ENCODE measurements at places on chromosomes 5 and 9.

GRCh38 chr9:7403839-7404487 lies 395.6 kb downstream of the DMAC1 start:
- DNase-seq: no peak

- no peak for DNase-seq
Observed at GRCh38 chr5:123776761-123777160, 264.8 kb downstream of the CSNK1G3 start.

DNA sequence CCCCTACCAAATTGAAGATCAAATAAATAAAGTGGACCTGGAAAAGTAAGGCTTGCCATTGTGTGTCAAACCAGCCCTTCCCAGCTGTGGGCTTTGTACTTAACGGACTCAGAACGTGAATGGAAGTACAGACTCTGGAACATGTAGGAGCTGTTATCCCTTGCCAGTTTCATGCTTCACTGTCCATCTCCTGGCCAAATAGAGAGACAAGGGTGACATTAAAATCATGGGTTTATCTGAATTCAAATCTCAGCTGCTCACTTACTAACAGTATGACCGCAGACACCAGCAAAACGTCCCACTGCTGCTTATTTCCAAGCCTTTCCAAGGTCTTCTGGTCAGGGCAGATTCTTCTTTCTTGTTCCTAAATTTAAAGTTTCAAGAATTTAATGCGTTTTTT lies 52.2 kb downstream of the EXOSC2 start:
- no peak for DNase-seq

GRCh38 chr9:71357346-71357745 lies 235.9 kb upstream of the TRPM3 start:
- peak; percentile 31 for DNase-seq

DNA sequence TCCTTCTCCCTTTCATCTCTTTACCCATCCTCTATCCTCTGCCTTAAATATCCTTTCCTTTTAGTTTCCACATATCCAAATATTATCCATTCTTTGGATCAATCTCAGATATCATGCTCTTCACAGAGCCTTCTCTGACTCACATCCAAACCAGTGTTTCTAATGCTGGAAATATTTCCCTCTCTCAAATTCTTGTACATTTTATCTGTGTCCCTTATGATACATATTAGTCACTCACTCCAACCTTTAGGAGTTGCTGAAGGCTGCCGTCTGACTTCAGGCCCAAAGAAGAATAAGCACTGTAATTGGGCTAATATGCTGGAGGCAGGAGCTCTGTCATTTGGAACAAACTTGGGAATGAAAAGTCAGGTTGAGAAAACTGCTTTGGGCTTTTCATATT lies 156.4 kb upstream of the RUSC2 start:
- DNase-seq: no peak

DNA sequence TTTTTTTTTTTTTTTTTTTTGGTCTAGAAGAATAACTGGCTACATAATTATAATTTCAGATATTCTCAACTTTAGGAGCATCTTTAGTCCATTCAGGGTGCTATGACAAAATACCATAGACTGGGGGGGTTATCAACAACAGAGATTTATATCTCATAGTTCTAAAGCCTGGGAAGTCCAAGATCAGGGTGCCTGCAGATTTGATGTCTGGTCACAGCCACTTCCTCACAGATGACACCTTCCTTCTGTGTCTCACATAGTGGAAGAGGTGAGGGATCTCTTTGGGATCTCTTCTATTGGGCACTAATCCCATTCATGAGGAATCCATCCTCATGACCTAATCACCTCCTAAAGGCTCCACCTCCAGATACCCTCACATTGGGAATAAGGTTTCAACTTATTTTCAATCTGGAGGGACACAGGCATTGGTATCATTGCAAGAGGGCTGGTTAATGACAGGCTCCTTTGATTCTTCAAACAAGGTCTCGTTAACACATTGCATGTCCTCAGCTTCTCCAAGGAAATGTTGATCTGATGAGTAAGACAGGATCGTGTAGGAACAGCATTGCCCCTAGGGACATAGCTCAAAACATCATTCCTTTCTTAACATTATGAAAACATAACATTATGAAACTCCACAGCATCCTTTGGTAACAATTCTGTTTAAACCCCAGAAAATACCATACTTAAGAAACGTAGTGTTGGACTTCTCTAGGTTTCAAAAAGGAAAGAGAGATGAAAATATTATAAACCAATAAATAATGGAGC lies 372.4 kb downstream of the SEMA5A start:
- no peak for DNase-seq

GRCh38 chr5:138033386-138033808 lies 518 bp upstream of the FAM13B start:
- DNase-seq: no peak

GRCh38 chr5:136802383-136802782 lies 437.0 kb upstream of the TRPC7 start:
- no peak for DNase-seq

DNA sequence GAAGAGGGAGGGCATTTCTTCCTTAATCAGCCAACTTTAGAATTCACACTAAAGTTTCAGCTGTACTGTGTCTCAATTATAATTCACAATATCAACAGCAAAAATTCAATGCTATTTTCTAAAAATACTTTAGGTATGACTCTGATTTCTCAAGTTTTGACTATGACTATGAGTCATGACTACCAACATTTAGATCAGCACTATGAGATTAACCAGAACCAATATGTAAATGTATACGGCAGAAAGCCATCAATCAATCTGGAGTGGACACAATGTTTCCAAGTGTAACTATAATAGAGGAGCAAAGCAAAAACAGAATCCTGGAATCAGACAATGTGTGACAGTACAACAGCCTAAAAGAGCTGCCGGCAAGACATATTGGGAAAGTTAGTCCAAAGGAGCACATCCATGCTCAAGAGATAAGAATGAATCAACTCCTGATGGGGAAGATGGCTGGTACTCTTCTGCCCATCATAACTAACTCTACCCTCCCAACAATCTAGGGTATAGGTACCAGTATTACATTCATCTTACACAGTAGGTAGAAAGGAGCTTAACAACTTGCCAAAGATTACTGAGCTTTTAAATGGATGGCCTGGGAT lies 294.4 kb downstream of the SEMA5A start:
- no peak for DNase-seq

- DNase-seq: no peak
Observed at GRCh38 chr9:13952906-13953305, 361.0 kb downstream of the NFIB start.

DNA sequence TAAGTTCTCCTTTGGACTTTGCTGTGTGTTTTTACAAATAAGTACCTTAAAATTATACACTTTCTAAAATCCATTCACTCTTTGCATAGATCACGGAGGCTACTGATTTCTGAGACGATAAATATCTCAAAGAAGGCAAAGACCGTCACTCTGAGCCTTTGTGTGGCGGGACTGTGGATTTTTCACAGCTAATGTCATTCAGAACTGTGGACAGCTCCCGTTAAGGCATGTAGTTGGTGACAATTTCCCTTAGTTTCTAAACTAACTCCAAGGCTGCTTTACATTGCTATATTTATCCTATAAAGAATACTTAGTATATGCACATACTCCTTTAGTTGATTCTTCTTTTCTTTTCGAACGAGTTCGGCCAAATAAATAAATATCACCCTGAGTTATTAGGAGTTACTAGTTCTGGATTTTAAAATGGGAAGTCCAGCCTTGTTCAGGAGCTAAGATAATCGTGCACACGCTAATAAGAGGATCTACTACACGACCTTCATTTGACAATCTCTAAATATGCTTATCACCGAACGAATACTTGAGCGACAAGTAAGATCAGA lies 1.8 kb downstream of the HCN1 start:
- DNase-seq: peak; percentile 16

GRCh38 chr9:114276908-114277821 lies 45.7 kb upstream of the ORM1 start:
- DNase-seq: no peak

DNA sequence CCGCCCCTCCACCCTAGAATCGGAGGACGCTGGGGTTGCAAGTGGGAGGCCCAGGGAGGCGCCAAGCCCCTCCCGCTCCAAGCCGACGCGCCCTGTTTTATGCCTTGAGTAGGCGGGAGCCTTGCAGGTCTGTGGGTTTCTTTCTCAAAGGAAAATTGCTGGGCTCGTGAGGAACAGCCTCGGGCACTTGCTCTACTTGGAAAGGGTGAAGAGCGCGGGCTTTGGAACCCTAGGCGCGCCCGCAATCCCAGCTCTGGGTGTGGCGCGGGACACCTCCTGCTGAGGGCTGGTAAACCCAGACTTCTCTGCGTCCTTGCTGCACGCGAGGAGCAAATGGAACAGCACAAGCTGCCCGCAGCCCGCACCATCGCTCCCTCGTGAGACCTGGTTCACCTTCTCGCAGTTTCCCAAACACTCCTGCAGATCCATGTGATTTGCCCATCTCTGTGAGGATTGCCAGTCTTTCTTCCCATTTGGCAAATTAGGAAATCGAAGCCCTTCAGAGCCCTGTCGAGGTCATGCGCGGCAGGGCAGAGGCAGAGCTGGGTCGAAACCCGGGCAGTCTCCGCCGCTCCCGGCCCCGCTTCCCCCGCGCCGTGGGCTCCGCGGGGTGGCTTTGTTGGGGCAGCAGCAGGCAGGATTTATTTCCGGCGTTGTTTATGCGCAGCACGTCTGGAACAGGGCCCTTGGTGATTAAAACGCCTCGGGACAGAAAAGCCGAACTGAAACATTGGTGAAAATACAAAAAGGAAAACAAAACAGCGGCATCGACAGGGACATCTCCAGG lies 98.4 kb upstream of the CPLX2 start:
- no peak for DNase-seq

DNA sequence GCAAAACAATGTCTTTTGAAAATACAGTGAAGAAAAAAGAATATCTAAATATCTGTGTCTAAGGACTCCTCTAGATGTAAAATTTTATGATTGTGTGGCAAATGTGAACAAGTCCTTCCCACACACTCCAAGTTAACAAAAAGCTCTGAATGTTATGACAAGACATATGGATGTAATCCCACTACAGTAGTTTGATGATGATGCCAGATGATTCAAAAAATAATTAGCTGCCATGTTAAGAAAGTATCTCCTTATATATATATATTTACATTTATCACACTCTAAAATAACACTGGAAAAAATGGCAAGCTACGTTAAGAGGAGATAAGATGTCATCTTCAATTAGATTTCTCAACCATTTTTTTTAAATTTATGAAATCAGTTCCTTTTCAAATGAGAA lies 178.5 kb downstream of the NFIB start:
- no peak for DNase-seq

DNA sequence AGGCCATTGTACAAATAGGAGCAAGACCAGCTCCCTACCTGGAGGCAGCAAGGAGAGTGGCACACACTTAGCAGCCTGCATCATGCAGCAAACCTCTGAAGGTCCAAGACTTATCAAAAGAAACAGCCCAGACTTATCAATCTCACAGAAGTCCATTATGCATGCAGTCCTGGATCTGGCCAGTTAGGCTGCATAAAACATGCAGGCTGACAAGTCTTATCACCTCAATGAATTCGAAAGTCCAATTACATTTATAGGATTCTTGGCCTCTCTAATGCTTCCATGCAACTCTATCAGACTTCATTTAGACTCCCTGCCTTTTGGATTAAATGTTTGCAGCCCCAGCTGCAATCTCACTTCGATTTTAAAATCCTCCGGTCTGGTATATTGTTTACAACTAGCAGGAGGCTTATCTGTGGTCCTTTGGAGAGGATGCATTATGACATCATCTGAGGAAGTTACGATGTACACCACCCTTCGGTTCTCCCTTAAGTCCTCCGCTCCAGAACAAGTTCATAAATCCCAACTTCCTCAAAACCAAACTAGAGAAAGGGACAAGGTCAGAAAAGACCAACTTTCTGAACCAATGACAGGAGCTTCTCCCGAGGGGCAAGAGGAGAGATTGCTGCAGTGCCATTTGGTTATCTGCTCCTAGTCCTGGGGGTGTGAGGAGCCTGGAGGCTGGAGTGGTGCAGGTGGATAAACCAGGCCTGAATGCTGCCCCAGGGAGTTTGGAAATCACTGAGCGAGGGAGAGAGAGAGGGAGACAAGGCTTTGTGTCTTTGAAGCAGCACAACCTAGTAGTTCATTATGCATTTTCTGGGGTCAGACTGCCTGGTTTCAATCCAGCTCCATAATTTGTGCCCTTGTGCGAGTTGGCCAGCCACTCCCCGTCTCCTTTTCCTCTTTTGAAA lies 313.9 kb downstream of the TLE1 start:
- no peak for DNase-seq

DNA sequence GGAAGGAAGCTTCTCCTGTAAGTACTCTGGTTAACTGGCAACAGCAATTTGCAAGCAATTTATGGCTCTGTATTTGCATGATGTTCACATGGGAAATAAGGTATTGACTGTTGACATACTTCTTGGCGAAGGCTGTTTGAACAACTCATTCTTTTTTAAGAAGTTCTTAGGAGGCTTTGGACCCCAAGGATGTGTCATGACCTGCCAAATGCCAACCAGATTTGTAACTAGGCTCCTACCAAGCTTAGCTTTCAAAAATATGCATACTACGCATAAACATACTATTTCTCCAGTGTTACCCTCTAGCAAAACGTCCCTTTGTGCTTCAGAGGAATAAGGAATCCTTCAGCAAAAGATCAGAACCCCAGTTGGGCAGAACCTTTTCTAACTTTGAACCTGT lies 165.2 kb upstream of the MSX2 start:
- no peak for DNase-seq

GRCh38 chr5:95715799-95716461 lies 15.2 kb upstream of the RHOBTB3 start:
- no peak for DNase-seq

- DNase-seq: no peak
Observed at GRCh38 chr5:115295777-115296123, 704 bp downstream of the CCDC112 start.

GRCh38 chr9:16039218-16039987 lies 486.6 kb downstream of the CCDC171 start:
- peak; percentile 63 for DNase-seq

- no peak for DNase-seq
Observed at GRCh38 chr5:104372376-104372775, 809.8 kb upstream of the NUDT12 start.

- no peak for DNase-seq
Observed at GRCh38 chr5:175750511-175750931, 92.7 kb downstream of the HRH2 start.

DNA sequence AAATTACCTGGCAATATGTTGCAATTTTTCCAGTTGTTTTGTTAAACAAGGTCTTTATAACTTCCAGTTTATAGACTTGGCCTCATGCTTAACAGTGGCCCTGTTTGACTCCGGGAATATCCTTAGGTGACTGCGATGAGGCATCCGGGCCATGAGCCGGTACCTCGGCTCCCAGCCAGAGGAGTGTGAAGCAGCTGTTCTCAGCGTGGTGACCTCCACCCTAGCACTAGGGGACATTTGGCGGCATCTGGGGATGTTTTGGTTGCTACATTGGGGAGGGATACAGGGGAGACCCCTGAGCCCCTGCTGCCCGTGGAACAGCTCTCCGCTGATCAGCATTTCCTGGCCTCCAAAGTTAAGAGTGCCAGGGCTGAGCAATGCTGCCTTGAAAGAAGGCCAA lies 533.4 kb downstream of the IRX1 start:
- DNase-seq: no peak

DNA sequence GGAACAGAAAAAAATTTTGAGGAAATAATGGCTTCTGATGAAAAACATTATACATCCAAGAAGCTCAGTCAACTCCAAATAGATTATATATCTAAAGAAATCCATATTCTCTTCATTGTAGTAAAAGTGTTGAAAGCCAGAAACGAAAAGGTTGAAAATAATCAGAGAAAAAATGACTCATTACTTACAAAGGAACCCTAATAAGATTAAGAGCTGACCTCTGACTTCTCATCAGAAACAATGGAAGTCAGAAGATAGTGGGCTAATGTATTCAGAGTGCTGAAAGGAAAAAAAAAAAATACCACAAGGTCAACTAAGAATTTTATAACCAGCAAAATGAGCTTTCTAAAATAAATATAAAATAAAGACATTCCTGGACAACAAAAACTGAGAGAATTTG lies 60.0 kb downstream of the HSD17B4 start:
- DNase-seq: no peak
